ENCODE measurements at places on chromosomes 3 and 15.

DNA sequence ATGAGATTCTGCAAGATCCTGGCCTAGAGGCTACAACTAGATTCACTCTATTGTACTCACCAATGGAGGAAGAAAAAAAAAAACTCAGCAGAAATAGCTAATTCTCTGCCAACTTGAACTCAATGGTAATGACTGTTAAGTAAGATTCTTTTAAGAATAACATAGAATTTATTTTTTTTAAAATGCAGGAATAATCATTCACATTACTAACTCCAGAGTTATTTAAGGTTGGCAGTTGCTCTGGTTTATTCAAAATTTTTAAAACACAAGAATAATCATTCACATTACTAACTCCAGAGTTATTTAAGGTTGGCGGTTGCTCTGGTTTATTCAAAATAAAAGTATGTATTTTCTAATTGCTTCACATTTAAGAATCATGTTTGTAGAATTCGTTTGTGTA lies 1071.9 kb downstream of the IGSF11 start:
- no peak for DNase-seq

DNA sequence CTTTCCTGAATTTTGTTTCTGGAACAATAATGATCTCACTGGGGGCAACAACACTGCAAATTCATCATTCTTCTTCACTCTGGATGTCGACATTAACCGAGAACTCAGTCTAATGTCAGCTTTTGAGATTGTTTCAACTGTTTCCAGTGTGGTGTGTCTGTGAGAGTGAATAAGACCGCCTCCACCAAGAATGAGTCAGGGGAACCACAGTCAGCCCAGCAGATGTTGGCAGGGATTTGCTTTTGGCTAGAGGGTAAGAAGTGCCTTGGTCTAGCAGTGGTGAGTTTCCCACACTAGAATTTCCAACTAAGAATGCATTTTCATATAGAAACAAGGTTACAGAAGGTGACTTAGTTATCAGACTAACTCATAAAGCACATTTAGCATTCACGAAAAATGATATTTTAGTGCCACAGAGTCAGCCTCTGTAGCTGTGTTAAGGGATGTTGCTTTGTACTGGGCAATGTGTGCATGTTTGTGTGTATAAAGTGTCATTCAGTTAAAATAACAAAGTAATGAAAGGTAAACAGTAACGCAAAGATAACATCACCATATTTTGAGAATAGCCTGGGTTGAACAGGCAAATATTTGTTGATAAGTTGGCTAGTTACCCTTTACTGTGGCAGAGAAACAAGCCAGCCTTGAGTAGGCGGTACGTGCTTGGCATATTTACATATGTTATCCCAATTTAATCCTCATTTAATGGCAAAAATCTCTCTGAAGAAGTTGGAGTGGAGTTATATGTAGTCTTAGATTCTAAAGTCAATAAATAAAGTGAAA lies 33.8 kb downstream of the DRD3 start:
- peak; percentile 53 for DNase-seq

DNA sequence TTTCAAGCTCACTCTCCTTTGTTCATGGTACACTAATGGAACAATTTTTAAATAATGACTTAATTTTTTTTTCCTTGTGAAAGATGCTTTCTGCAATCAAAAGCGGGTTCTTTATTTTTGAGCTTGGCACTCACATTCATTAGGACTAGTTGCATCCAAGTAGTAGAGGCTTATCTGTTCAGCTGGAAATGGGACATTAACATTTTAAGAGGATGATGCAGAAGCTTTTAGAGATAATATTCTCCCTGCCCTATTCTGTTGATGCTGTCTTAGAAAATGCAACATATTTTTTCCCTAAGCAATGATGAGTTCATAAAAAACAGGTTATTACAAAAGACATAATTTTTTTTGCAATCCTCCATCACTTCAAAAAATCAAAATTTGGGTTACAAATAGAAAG lies 900.6 kb downstream of the NTRK3 start:
- DNase-seq, result no peak

DNA sequence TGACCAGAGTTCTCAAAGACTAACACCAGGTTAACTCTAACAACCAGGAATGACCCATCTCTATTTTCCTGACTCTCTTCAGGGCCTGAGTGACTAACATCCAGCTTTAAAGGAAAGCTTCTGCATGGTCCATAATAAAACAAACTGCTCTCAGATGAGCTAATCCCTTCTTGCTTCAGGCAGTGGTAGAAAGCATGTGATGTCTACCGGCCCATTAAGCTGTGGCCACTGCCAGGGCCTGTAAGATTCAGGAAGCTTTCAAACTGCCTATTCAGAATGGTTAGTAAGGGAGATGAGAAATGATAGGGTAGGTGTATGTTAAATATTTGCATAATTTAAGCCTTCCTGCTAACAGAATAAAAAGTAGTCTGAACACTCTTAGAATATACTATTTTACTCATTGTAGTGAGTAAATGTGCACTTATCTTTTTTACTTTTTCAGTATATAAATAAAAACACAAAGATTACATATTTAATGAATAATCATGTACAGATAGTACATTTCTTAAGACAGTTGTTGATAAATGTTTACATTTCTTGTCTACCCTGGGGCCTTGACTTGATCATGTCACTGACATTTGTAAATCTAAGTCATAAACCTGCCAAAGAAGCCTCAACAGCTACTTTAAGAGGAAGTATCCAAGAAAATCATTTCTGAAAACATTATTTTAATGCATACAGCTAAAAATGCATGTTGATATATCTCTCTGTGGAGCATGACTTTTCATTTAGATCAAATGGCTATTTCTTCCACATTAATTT lies 222.0 kb downstream of the MCTP2 start:
- no peak for DNase-seq

- peak; percentile 99 for DNase-seq
Measured at GRCh38 chr3:28348629-28349468, at the start of the genes AZI2 and ZCWPW2. TSS of gene AZI2 (minus strand) at chr3:28348824. CDS start at chr3:28340617, 8,207 bp downstream. TSS of gene ZCWPW2 (plus strand) at chr3:28348721. CDS start at chr3:28413069, 64,348 bp downstream.

GRCh38 chr3:104606812-104607211 lies 759.9 kb upstream of the ALCAM start:
- DNase-seq, result no peak

DNA sequence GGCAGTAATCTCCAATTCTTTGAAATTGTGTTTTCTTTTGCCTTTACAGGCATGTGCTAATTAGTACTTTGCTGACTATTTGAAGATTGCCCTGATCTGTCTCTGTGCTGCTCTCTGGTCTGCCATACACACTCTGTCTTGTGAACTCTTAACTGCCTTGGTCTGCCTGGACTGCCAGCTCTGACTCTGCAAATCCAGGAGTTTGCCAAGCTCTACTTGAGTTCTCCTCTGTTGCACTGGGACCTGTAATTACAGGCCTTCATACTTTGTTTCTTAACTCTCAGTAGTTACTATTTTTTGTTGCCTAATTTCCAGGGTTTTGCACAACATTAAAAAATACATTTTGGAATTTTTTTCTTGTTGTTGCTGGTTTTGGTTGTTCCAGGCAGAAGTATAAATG lies 155.0 kb downstream of the RSRC1 start:
- no peak for DNase-seq

GRCh38 chr3:21962456-21962855 lies 211.4 kb upstream of the ZNF385D start:
- peak; percentile 39 for DNase-seq

DNA sequence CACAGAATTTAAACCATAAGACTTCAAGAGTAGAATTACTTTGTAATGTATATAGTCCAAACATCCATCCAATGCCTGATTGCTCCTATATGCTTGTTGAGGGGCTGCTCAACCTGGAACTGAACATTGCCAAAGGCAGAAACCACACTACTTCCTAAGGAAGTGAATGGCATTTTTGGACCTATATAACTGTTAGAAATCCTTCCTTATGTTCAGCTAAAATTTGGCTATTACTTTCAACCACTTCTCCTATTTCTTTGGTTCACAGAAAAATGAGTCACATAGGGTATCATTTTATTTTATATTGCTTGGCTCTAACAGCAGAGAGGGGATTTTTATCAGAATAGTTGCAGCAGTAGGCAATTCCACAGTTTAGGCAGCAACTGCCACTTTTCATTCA lies 342.1 kb downstream of the SLC9A9 start:
- no peak for DNase-seq

DNA sequence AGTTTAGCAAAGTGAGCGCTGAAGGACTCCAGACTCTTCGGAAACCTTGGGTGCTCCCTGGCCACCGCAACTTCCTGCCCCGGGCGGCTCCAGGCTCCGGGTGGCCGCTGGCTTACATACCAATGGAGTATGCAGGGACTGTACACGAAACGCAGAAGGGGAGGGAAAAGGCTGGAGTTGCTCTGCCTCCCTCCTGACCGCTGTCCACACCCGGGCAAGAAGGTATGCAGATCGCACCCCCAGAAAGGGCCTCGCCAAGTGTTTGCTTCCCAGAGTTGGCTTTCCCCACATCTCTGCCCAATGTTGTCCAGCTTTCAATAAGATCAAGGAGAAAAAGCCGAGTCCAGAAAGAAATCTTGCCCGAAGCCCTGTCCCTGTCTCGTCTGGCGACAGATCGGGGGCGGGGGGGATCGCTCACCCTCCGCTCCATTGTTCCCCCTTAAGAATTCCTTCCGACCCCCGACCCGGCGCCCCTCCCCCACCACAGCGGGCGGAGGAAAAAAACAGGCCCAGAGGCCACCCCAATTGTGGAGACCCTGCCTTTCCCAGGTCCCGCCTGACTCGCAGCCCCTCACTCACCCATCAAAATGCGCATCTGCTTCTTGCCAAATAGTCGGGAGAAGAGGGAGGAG lies 533 bp downstream of the ARF4 start:
- peak; percentile 86 for DNase-seq

- DNase-seq, result no peak
Measured at GRCh38 chr3:157469561-157470294, 33.1 kb downstream of the PTX3 start.

DNA sequence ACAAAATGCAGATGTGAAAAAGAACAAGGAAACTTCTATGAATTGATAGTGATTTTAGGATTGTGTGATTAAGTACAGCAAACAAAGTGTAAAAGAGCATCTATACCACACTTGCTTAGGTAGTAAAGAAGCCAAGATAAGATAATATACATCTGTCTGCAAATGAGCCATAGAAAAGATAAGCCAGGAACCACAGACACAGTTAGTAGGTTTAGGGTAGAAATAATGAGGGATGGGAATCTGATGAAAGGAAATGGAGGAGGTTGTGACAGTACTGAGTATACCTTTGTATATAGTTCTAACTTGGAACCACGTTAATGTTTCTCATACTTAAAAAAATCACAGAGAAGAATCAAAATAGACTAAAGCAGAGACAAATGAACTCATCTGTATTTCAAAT lies 54.0 kb downstream of the TCF12 start:
- no peak for DNase-seq

DNA sequence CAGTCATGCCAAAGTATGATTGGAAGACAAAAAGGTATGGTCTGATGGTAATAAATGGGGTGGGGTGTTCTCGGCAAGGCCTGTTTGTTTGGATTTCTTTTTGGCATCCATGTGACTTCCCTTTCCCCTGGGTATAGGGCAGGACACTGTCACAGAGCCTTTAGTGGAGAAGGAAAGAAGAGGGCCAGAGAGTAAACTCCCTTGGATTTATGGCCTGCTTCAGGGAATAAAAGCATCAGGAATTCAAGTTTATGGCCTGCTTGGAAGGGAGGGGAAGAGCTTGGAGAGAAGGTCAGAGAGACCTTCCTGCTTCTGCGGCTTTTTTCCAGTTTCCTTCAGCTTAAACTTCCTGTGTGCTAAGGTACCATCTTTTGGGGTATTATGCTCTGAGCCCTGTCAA lies 179.4 kb upstream of the ADAMTS9 start:
- DNase-seq, result no peak

- no peak for DNase-seq
Measured at GRCh38 chr3:23406601-23407000, 203.5 kb downstream of the UBE2E2 start.

DNA sequence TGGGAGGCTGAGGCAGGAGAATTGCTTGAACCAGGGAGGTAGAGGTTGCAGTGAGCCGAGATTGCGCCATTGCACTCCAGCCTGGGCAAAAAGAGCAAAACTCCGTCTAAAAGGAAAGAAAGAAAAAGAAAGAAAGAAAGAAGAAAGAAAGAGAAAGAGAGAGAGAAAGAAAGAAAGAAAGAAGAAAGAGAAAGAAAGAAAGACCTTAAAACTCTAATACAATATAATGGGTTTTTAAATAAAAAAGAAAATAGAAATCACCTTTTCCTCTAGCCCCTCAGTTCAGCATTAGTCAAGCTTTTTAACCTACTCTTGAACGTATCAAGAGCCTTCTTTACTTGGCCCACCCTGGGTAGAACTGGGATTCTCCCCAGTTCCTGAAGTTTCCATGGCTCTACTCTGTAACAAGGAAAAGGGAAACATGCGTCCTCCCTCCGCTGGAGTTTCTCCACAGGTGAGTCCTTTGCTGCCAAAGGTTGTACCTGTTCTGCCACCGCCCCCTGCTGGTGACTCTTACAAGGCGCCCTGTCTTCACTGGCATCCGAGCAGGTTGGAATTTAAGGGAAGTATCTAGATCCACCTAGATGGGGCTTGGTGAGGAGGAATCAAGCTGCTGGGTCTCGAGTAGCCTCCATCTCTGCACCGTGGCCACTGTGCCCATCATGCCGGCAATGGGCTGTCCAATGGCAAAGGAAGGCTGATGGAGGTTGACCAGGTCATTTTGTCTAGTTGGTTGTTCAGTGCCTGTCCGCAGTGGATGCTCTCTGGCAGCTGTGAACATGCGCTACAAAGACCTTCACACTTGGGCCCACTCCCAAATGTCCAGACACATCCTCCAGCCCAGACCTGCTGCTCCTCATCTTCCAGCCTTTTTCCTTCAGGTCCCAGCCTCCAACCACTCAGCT lies 20.6 kb upstream of the EPHB3 start:
- DNase-seq, result peak; percentile 49

- DNase-seq, result peak; percentile 54
Measured at GRCh38 chr3:131526801-131527347, 24.1 kb upstream of the MRPL3 start.

GRCh38 chr3:62208385-62208784 lies 165.0 kb downstream of the FEZF2 start:
- DNase-seq, result no peak

DNA sequence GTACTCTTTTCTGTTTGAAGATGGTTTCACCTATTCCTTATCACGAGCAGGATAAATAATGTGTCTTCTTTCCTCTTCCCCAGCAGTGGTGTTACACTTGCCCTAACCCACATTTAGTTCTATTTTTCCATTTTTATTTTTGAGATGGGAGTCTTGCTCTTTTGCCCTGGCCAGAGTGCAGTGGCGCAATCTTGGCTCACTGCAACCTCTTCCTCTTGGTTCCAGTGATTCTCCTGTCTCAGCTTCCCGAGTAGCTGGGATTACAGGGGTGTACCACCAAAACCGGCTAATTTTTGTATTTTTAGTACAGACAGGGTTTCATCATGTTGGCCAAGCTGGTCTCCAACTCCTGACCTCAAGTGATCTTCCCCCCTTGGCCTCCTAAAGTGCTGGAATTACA lies 372.4 kb downstream of the FOXP1 start:
- no peak for DNase-seq

Data from muscle of leg (tissue), 16 donors.